CD4-positive, alpha-beta T cell treated with Interleukin-4 for 4 hours (primary cell): ENCODE measurements at places on chromosomes 1 and 21.

- DNase-seq, result peak; percentile 12
Measured at GRCh38 chr21:36422279-36423098, 37.3 kb downstream of the CHAF1B start.

- DNase-seq, result no peak
Measured at GRCh38 chr1:30313176-30313575, 410.2 kb downstream of the MATN1 start.

DNA sequence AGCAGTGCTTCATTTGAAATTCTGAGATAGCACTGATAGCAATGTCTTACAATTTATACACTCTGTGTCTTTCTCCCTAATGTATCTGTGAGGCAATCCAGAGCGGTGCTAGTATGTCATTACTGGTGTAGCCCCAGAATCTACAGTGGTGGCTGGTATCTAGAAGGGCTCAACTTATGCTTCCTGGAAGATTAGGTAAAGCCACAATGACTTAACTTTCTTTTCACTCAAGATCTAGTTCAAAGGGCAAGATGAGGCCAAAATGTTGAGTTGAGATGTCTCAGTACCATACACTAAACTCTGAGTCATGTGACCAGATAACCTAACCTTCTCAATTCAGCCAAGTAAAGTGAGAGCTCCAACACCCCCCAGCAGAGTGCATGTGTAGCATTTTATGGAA, 77.5 kb downstream of the PAPPA2 start:
- no peak for DNase-seq

DNA sequence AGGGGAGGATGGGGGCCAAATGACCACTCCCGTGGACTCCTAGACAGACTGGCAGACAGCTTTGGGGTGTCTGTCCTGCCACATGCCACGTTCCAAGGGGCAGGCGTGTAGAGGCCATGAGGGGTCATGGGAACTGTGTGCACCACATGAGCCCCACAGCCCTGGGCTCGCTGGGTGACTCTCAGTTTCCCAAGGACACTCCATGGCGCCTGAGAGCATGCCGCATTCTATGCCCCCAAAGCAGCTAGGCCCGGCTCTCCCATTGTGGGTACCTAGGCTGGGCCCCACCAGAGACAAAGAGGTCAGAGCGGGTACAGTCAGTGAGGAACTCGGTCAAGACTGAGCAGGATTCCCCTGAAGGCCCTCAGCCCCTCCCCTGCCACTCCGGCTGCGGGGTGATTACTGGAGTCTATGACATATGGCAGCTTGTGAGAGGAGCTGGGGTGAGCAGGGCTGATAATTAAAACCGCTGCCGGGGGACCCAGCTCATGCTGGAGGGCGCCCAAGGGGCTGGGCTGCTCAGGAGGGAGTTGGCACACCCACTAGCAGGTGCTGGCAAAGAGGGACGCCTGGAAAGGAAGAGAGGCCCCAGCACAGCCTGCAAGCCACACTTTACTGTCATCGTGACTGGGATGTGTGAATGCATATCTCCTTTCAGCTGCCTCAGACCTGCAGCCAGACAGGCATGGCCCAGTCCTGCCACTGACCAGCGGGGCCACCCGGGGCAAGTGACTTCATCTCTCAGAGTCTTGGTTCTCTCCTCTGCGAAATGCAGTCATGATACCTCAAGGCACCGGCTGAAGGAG, 8.4 kb downstream of the LRP8 start:
- no peak for DNase-seq
